Stimulated activated CD8-positive, alpha-beta memory T cell treated with anti-CD3 and anti-CD28 coated beads, Interleukin-15, amount 100 ng/mL, for 24 hours (primary cell): ENCODE measurements at places on chromosomes 1 and 21.

- DNase-seq = no peak
These were observed 12.2 kb upstream of the FAM167B start for GRCh38 chr1:32234792-32235191.

DNA sequence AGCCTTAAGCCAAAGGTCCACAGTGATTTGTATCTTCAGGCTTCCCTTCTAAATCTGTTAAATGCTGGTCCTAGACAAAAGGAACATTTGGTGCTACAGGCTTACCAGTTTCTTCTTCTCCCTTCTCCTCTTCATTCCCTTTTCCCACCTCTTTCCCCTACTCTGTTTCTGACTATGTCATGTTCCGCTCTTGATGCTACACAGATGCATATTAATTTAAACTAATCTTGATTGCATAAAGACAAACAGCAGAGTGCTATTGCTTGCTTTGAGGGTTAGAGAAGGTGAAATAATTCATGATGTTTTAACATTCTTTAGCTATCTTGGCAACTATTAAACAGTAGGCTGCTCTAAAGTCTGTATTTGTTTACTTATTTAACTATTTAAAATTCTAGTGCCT is 34.3 kb upstream of the COL24A1 start:
- DNase-seq = no peak

GRCh38 chr1:97960470-97960869 is 39.6 kb upstream of the DPYD start:
- no peak for DNase-seq

DNA sequence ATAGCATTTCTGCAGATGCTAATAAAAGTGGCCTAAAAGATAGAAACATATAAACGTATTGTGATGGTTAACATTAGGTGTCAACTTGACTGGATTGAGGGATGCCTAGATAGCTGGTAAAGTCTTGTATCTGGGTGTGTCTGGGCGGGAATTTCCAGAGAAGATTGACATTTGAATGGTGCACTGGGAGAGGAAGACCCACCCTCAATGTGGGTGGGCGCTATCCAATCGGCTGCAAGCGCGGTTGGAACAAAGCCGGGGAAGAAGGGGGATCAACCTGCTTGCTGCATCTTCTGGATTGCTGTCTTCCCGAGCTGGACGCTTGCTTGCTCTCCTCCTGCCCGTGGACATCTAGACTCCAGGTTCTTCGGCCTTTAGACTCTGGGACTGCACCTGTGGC is 114.0 kb upstream of the ZNF644 start:
- no peak for DNase-seq

GRCh38 chr1:180842491-180843275 is 70.0 kb upstream of the KIAA1614 start:
- no peak for DNase-seq

- no peak for DNase-seq
These were observed 3.4 kb downstream of the ADGRB2 start for GRCh38 chr1:31760471-31761470.
